ENCODE measurements at places on chromosomes 5 and 9.

DNA sequence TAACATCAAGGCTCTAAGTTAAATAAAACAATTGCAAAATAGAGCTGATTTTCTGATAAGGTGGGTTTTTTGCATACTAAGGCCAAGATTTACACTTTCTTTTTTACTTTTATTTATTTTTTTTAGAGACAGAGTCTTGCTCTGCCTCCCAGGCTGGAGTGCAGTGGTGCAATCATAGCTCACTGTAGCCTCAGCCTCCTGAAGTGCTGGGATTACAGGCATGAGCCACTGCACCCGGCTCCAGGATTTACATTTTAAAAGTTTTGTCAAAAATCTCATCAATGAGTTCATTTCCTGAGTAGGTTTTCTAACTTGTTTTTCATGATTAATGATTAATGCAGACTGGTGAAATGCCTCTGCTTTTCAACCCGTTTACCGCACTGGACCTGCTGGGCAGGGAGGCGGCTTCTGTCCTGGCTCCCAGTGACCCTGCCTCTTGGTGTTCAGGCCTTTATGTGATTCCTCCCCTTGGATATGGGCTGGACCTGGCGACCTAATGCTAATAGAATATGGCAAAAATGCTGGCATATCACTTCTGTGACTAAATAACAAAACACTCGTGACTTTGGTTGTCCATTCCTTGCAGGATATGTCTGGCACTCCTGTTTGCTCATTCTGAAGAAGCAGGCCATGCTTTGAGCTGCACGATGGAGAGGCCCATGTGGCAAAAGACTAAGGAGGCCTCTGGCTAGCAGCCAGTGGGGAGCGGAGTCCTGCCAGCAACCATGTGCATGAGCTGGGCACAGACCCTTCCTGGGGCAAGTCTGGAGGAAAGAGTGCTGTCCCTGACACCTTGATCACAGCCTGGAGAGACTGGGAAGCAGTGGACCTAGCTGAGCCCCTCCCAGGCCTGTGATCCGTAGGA, 72.2 kb upstream of the PTCH1 start:
- DNase-seq = no peak

DNA sequence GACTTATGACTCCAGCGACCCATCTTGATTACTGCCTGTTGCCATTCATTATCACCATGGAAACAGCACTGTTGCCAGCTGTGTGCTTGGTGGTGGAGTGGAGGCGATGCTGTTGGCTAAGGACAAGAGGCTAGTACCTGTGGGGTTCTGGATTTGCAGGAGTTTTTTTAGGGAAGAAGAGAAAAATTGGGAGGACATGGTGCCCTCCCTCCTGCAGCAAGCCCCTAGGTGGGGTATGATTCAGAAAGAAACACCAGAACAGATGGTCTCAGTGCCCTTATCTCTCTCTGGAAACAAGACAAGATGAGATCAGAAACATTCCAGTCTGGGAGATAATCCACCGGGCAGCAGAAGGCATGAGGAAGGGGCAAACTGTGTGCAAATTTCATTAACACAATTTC, 87.8 kb upstream of the TLR4 start:
- DNase-seq = no peak

DNA sequence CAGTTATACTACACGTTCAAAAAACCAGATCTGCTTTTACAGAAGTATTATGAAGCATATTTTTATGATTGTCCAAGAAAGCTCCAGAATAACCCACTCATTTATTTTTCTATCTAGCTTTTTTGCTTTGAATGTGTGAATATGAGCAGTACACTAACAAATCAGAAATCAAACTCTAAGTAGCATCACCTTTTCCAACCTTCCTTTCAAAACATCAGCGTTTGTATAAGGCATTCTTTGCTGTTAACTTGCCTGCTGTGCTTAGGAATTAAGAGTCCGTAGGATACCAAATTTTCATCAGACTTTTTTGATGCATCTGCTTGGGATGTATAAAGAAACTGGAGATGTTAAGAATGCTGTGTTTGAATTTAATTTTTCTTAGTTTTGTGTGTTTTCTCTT, 3.8 kb downstream of the TLE4 start:
- no peak for DNase-seq

DNA sequence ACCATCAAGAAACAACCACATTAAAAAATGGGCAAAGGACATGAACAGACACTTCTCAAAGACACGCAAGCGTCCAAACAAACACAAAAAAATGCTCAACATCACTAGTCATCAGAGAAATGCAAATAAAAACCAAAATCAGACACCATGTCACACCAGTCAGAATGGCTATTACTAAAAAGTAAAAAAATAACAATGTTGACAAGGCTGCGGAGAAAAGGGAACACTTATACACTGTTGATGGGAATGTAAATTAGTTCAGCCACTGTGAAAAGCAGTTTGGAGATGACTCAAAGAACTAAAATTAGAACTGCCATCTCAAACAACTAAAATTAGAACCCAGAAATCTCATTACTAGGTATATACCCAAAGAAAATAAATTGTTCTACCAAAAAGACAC, 80.4 kb downstream of the CAAP1 start:
- DNase-seq = no peak

DNA sequence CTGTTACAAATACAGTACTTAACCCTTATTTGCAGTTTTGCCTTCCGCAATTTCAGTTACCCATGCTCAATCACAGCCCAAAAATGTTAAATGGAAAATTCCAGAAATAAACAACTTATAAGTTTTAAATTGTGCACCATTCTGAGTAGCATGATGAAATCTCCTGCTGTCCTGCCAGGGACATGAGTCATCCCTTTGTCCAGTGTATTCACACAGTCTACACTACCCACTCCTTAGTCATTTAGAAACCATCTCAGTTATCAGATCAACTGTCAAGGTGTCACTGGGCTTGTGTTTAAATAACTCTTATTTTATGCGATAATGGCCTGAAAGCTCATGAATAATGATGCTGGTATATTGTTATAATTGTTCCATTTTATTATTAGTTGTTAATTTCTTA, 95.8 kb downstream of the PLCXD3 start:
- no peak for DNase-seq

GRCh38 chr9:85431339-85432102, 310.2 kb downstream of the AGTPBP1 start:
- DNase-seq = no peak

GRCh38 chr9:131441441-131441840, 47.6 kb downstream of the PRRC2B start:
- no peak for DNase-seq

GRCh38 chr5:145056800-145057199, 778.3 kb downstream of the PRELID2 start:
- DNase-seq = no peak

DNA sequence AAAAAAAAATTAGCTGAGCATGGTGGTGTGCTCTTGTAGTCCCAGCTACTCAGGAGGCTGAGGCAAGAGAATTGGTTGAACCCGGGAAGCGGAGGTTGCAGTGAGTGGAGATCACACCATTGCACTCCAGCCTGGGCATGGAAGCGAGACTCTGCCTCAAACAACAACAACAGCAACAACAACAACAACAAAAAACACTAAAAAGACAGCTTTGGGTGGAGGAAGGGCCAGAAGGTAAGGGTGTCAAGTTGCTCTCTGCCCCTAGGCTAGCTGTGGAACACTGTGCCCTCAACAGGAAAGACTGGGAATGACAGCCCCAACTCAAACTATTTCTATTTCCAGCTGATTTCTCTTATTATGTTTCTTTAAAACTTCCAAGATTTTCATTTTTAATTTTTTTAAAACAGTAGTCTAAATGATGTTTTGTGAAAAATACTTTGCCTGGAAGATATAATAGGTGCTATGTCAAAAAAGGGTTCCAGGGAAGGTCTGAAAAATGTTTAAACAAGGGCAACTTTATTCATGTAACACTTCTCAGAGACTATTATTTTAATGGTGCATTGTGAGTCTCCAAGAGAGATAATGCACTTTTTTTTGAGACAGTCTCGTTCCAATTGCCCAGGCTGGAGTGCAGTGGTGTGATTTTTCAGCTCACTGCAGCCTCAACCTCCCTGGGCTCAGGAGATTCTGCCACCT, 29.9 kb downstream of the CLINT1 start:
- no peak for DNase-seq

GRCh38 chr5:148933903-148934432, 107.6 kb downstream of the ADRB2 start:
- no peak for DNase-seq

- no peak for DNase-seq
These were observed 215.6 kb downstream of the ACTL7B start for GRCh38 chr9:108640230-108640629.

- DNase-seq = no peak
These were observed 1509.7 kb upstream of the WWC1 start for GRCh38 chr5:166781737-166782136.

DNA sequence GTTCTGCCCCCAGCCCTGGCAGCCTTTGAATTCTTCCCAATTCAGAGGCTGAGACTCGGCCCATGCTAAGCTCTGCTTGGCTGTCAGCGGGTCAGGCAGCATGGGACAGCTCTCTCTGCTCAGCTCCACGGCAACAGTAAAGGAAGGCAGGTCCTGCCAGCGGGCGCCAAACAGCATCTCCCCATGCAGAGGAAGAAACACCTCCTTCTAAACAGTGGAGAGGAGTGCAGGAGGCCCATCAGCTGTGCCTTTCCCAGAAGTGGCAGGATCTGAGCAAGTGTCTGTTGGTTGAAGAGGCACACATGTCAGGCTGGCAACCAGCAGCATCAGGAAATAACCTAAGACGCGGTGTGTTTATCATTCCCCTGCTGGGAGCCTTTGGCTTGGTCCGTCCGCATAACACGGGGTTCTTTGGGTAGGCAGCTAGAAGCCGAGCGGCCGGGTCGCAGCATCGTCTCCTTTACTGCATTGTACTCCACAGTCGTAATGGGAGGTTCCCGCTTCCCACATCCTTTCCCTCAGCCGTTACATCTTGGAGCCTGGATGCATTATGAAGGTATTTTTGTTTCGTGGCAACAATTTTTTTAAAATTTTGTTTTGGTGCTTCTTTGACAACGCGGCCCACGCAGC, 42.7 kb upstream of the NCS1 start:
- no peak for DNase-seq

- no peak for DNase-seq
These were observed 31.6 kb upstream of the ENHO start for GRCh38 chr9:34554211-34555001.

DNA sequence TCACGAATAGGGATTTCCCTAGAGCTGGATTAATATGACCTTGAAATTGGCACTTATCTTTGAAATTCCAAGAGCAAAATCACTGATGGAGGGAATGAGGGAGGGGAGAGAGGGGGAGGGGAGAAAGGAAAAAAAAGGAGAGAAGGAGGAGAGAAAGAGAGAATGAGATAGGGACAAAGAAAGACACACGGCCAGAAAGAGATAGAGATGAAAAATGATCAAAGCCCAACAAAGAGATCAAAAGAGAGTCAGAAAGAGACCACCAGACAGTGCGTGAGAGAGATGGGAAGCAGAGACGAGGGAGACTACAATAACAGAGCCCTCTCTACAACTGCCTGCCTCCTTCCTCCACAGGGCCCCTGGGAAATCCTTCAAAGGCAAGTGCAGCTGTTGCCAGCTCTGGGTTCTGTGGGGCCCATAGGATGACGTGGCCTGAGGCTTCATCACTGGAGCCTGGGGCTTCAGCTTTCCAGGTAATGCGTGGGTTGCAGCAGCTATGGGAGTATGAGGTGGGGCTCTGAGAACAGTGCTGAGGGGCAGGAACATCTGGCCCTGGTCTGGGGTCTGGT, 58.3 kb upstream of the SHB start:
- no peak for DNase-seq

- no peak for DNase-seq
These were observed 34.1 kb downstream of the NEK6 start for GRCh38 chr9:124291801-124292396.

DNA sequence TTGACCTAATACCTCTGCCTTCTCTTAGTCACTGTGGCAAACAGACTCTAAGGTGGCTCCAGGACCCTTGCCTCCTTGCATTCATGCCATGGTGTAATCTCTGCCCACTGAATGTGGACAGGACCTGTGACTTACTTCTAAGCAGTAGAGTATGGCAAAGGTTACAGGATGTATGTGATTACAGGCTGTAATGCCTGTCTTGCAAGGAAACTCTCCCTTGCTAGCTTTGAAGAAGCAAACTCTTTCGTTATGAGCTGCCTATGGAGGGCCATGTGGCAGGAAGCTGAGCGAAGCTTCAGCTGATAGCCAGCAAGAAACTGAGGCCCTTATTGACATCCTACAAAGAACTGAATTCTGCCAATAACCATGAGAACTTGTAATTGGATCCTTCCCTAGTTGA, 103.3 kb upstream of the HMHB1 start:
- no peak for DNase-seq

DNA sequence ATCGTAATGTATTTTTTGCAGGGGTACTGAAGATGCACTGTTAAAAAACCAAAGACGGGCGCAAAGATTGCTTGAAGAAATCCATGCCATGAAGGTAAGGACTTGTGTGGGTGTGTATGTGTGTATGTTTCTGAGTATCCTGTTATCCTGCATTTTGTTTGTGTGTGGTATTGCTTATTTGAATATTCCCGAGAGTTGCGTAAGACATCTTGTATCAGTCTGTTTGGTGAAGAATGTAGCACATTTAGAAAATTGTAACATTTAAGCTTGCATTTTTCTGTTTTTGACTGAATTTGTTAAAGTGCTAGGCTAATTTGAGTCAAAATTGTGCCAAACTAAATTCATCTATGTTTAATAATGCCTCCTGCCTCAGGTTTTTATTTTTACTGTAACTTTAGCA, 13.5 kb downstream of the SRFBP1 start:
- DNase-seq = no peak

DNA sequence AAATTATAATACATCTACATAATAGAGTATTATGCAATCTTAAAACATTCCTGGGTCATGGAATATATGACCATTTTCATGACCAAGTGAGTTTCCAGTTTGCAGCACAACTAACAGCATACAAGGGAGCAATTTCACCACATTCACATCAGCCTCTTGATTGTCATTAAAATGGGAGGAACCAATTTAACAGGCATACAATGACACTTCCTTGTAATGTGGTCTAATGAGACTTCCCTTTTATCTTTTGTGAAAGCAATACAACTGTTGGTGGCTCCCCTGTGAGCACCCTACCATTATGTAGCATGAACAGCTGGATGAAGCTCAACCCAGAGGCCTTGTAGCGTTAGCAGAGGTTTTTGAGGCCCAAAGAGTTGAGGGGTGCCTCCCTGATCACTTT, 13.6 kb upstream of the TMOD1 start:
- no peak for DNase-seq
